Endothelial cell (in vitro differentiated cells): ENCODE measurements at places on chromosomes 5 and 9. TPM values are rescaled to one million over a fixed set of nuclear protein-coding genes. Genes with fewer than 3 reads are reported as not detected.

ZNF474 gene
- not detected for total RNA-seq

ACOT12 gene
- total RNA-seq: not detected

TMEM215 gene
- total RNA-seq: 0.18 TPM

MLANA gene
- not detected for total RNA-seq

GALNT12 gene
- total RNA-seq: 1.7 TPM

SLC6A3 gene
- 0.10 TPM for total RNA-seq

SERF1A gene
- total RNA-seq: 27.5 TPM

GRCh38 chr5:76305775-76306174 is 97.3 kb upstream of the IQGAP2 start:
- DNase-seq: no peak
- H3K4me3 ChIP-seq: no peak overlapping the region
- no peaks in the 10 kb centered on the region for H3K4me1 ChIP-seq
- H3K27ac ChIP-seq: no peak overlapping the region
- H3K36me3 ChIP-seq: no peaks in the 10 kb centered on the region

DNA sequence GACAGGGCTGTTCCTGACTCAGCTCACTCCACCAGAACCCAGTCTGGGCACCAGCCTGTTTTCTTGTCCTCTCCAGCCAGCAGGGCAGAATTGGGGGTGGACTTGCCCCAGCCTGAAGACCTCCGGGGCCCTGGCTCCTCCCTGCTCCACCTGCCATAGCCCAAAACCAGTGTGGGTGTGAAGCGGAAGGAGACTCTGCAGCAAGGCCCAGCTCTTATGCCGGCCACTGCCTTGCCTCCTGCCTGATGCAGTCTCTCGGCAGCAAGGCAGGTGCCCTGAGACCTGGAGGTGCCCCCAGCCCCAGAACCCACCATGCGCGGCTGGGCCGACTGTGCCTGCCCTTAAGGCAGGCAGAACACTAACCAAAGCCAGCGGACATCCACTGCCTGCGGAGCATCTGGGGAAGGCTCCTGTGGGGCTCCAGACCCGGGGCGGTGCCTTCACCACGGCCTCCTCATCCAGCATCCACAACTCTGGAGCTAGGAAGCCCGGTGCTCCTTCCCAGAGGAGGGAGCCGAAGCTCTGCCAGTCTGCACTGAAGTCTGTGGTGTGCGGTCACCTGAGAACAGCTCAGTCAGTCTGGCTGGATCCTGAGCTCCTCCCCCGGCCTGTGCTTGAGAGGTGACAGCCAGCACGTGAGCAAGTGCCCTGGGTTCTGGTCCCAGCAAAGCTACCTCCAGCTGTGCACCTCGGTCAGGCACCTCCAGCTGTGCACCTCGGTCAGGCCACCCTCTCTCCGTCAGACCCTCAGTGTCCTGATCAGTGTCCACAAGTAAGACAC is 116.7 kb downstream of the ADAMTS2 start:
- no peak overlapping the region for H3K27ac ChIP-seq
- peaks cover 3% of the 10 kb centered on the region for H3K36me3 ChIP-seq
- H3K4me3 ChIP-seq: no peak overlapping the region
- DNase-seq: no peak
- H3K4me1 ChIP-seq: peaks cover under 1% of the 10 kb centered on the region

GRCh38 chr9:83167126-83167525 is 104.2 kb upstream of the RASEF start:
- no peak for DNase-seq
- H3K27ac ChIP-seq: no peak overlapping the region
- H3K4me3 ChIP-seq: no peak overlapping the region

GRCh38 chr5:167064198-167064776 is 1227.2 kb upstream of the WWC1 start:
- H3K4me3 ChIP-seq: no peak overlapping the region
- H3K27ac ChIP-seq: no peak overlapping the region
- no peaks in the 10 kb centered on the region for H3K27me3 ChIP-seq
- H3K36me3 ChIP-seq: no peaks in the 10 kb centered on the region
- no peak for DNase-seq
- H3K4me1 ChIP-seq: no peaks in the 10 kb centered on the region

- DNase-seq: no peak
- no peak overlapping the region for H3K4me3 ChIP-seq
- peaks cover 2% of the 10 kb centered on the region for H3K4me1 ChIP-seq
These were observed 11.9 kb upstream of the MELK start for GRCh38 chr9:36560771-36561170.

GRCh38 chr5:82817897-82818676 is 259.1 kb downstream of the TMEM167A start:
- H3K27me3 ChIP-seq: no peaks in the 10 kb centered on the region
- no peak overlapping the region for H3K4me3 ChIP-seq
- no peaks in the 10 kb centered on the region for H3K36me3 ChIP-seq
- H3K27ac ChIP-seq: no peak overlapping the region
- no peak for DNase-seq

DNA sequence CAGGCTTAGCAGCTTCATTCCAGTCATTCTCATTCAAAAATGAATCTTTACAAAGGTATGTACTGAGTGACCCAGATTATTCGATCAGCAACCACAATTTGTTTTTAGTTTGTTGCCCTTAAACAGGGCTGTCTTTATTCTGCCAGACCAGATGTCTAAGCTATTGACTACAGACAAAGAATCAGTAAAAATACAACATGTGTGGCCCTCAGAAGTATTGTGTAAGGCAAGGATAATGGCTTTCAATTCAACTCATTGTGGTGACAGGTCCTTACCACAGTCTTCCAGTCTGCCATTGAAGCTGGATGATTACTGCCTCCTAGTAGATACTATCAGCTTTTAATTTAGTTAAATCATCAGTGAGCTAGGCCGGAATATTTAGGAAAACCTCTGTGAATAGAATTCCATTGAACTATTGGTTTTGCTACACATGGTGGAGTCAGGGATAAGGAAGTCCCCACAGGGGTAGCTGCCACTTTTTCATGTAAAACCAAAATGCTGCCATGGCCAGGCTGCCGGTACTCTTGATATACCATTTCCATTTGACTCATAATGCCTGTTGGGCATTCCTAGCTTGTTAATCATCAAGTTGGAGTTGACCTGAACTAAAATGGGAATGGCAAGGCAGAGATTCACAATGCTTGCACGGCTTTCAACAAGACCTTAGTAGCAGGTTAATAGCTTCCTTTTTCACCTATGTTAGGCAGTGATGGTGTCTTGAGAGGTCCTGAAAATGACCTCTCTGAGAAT is 175.6 kb downstream of the MEF2C start:
- no peaks in the 10 kb centered on the region for H3K36me3 ChIP-seq
- H3K4me1 ChIP-seq: no peaks in the 10 kb centered on the region
- no peak overlapping the region for H3K4me3 ChIP-seq

DNA sequence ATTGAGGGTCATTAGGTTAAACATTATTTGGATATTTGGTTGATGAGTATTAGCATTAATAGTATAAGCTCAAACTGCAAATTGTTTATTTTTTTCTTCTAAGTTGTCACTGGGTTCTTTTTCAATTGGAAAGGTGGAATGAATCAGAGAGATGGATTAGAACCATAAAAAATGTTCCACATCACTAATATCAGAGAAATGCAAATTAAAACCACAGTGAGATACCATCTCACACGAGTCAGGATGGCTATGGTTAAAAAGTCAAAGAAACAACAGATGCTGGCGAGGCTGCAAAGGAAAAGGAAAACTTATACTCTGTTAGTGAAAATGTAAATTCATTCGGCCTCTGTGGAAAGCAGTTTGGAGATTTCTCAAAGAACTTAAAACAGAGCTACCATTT is 122.8 kb downstream of the CCDC192 start:
- H3K4me3 ChIP-seq: no peak overlapping the region
- H3K27me3 ChIP-seq: no peaks in the 10 kb centered on the region
- H3K36me3 ChIP-seq: no peaks in the 10 kb centered on the region
- no peak overlapping the region for H3K27ac ChIP-seq
- no peak for DNase-seq

DNA sequence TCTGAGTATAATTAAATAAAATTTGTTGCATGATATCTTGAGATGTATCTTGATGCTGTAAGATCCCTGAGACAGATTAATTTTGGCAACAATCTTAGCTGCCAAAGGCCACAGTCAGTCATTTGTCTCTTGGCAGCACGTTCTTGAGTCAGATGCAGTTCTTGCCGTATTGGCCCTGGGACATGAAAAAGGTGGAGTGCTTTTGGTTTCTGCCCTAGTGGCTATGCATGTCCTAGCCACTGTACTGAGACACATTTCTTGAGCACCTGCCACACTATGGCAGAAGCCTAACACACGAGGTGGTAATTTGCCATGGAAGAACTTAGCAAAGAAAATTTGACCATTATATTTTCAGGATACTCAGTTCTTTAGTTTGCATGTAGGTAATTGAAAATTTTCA is 45.0 kb upstream of the PHF2 start:
- no peak for DNase-seq
- H3K36me3 ChIP-seq: peaks cover 12% of the 10 kb centered on the region
- H3K27me3 ChIP-seq: peaks cover 3% of the 10 kb centered on the region

DNA sequence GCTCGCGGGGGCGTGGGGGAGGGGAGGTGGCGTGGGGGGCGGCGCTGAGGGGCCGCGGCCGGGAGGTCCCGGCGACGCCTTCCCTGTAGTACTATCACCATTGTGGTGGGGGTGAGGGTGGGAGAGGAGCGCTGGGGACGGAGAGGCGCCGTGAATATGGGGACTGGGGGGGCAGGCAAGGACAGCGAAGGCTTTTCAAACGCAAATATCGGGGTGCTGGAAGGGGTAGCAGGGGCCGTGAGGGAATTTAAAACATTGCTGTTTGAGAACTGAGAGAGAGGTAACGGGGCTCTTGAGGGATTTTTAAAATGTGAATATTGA is 427 bp downstream of the RBM27 start:
- H3K36me3 ChIP-seq: no peaks in the 10 kb centered on the region
- no peak overlapping the region for H3K4me3 ChIP-seq
- no peaks in the 10 kb centered on the region for H3K4me1 ChIP-seq
- no peak for DNase-seq

- peaks cover 9% of the 10 kb centered on the region for H3K36me3 ChIP-seq
- H3K4me1 ChIP-seq: peaks cover 34% of the 10 kb centered on the region
- no peak overlapping the region for H3K4me3 ChIP-seq
- H3K27me3 ChIP-seq: peaks cover 10% of the 10 kb centered on the region
These were observed 2.1 kb upstream of the ALDH7A1 start for GRCh38 chr5:126597156-126597555.

- H3K36me3 ChIP-seq: no peaks in the 10 kb centered on the region
- H3K4me3 ChIP-seq: no peak overlapping the region
- H3K4me1 ChIP-seq: peaks cover 5% of the 10 kb centered on the region
- DNase-seq: no peak
These were observed 51.7 kb upstream of the SEMA6A start for GRCh38 chr5:116626272-116626723.

- peaks cover 34% of the 10 kb centered on the region for H3K4me1 ChIP-seq
- no peak overlapping the region for H3K4me3 ChIP-seq
- H3K36me3 ChIP-seq: no peaks in the 10 kb centered on the region
- no peaks in the 10 kb centered on the region for H3K27me3 ChIP-seq
These were observed 4.1 kb upstream of the C5orf63 start for GRCh38 chr5:127077366-127077765.

- H3K4me1 ChIP-seq: no peaks in the 10 kb centered on the region
- H3K4me3 ChIP-seq: no peak overlapping the region
- H3K36me3 ChIP-seq: no peaks in the 10 kb centered on the region
- no peak overlapping the region for H3K27ac ChIP-seq
- DNase-seq: no peak
- H3K27me3 ChIP-seq: no peaks in the 10 kb centered on the region
These were observed 348.3 kb downstream of the ISL1 start for GRCh38 chr5:51731421-51732029.

DNA sequence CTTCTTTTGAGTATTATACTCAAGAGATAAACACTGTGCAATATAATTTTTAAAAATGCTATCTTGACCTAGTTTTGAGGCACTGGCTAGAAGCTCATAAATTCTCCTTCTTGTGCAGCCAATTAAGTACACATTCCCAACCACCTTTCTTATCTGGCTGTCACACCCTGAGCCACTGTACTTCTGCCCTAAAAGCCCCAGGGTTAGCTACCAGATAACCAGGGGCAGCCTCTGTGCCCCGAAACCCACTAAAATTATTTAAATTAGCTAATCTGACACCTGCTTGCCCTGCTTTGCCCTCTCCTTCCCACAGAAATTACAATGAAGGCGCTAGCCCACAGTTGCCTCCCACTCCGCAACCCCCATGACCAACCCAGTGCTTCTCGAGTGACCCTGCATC is 597.3 kb upstream of the TYRP1 start:
- no peaks in the 10 kb centered on the region for H3K36me3 ChIP-seq
- H3K4me1 ChIP-seq: no peaks in the 10 kb centered on the region
- no peak overlapping the region for H3K4me3 ChIP-seq
- no peak overlapping the region for H3K27ac ChIP-seq
- DNase-seq: no peak

- no peak for DNase-seq
- no peak overlapping the region for H3K27ac ChIP-seq
- no peak overlapping the region for H3K4me3 ChIP-seq
- peaks cover 2% of the 10 kb centered on the region for H3K27me3 ChIP-seq
These were observed 324.4 kb upstream of the ADAMTSL1 start for GRCh38 chr9:18149471-18150011.

DNA sequence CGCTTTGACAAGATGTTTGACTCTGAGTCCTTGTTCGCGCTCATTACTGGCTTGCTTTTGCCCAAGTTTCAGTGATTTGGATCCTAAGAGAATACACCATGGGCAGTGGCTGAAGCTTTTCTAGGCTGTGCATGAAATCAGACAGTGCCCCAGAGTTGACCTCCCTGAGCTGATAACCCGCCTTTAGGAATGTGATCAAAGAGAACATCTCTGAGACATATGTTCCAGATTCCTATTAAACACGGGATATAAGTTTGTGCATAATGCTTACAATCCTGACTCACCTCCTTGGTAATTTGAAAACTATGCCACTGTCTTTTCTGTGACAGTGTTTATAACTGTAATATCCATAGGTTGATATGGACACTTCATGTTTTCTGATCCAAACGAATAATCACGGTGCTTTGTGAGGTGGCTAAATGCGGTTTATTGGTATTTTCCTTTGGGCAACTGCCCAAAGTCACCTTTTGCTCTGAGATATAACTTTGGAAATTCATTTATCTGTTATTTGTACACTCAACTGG is 732.9 kb downstream of the MTRR start:
- no peak overlapping the region for H3K27ac ChIP-seq
- no peaks in the 10 kb centered on the region for H3K4me1 ChIP-seq
- H3K36me3 ChIP-seq: no peaks in the 10 kb centered on the region
- DNase-seq: no peak
- no peak overlapping the region for H3K4me3 ChIP-seq

DNA sequence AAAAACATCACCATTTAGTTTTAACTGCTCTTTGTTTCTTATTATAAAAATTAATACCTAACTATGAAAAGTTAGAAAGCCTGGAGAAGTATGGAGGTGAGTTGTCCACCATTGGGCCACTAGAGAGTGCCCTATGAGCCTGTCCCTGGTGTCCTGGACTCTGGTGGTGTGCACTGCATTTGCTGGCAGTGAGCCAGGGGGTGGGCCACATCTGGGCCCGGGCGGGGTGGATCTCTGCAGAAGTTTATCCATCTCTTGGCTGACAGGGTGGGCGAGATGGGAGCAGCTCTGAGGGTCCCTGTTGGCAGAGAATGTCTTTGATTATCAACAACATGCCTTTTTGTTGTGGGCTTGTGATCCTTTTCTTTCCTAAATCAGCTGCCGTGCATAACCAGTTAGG is 8.2 kb downstream of the TENT4A start:
- H3K36me3 ChIP-seq: peaks cover 17% of the 10 kb centered on the region
- H3K4me1 ChIP-seq: peaks cover 13% of the 10 kb centered on the region
- peaks cover 6% of the 10 kb centered on the region for H3K27me3 ChIP-seq
- no peak for DNase-seq
